SJSA1 (cell line): ENCODE measurements at places on chromosomes 5 and 9. TPM values are rescaled to one million over a fixed set of nuclear protein-coding genes. Genes with fewer than 3 reads are reported as not detected.

- H3K36me3 ChIP-seq: no peaks in the 10 kb centered on the region
- H3K4me3 ChIP-seq: no peak overlapping the region
- H3K27me3 ChIP-seq: no peaks in the 10 kb centered on the region
- no peaks in the 10 kb centered on the region for H3K4me1 ChIP-seq
- no peak overlapping the region for H3K27ac ChIP-seq
Observed at GRCh38 chr5:117333011-117333410, 758.4 kb upstream of the SEMA6A start.

Gene CDKN2B
- total RNA-seq: 22.3 and 29.6 TPM in 2 replicates

DNA sequence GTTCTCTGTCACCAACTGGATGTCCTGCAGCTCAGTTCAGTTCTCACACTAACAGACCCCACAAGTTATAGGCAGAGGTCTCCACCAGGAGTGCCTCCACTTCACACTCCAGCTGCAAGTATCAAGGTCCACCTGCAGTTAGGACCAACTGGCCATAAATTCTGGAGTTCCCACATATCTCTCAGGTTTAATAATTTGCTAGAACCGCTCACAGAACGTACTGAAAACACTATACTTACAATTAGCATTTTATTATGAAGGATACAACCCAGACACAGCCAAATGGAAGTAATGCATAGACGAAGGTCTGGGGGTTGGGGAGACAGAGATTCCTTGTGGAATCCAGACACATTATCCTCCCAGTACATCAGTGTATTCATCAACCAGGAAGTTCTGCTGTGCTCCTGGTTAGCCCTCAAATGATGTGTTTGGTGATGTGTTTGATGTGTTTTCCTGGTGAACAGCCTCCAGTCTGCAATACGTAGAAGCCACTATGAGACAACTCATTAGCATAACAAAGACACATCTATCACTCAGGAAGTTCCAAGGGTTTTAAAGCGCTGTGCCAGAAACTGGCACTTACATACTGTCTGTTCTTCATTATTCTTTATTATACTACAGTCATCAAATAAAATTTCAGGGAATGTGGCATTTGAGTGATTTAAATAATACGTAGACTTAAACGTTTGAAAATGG, 25.4 kb downstream of the OGN start:
- no peaks in the 10 kb centered on the region for H3K27me3 ChIP-seq
- no peaks in the 10 kb centered on the region for H3K4me1 ChIP-seq
- no peaks in the 10 kb centered on the region for H3K36me3 ChIP-seq
- DNase-seq: no peak
- no peak overlapping the region for H3K27ac ChIP-seq

- H3K27ac ChIP-seq: no peak overlapping the region
- no peak overlapping the region for H3K4me3 ChIP-seq
- DNase-seq: no peak
- no peaks in the 10 kb centered on the region; the same call in 1 of the 2 replicates for H3K4me1 ChIP-seq
Observed at GRCh38 chr5:131769336-131769735, 27.5 kb downstream of the FNIP1 start.

GRCh38 chr5:12315461-12315860, 411.2 kb upstream of the CTNND2 start:
- no peaks in the 10 kb centered on the region for H3K36me3 ChIP-seq
- no peaks in the 10 kb centered on the region for H3K4me1 ChIP-seq
- no peaks in the 10 kb centered on the region for H3K27me3 ChIP-seq
- no peak overlapping the region for H3K27ac ChIP-seq
- no peak overlapping the region for H3K4me3 ChIP-seq

Gene PPP3R2
- not detected in 2 replicates for total RNA-seq

DNA sequence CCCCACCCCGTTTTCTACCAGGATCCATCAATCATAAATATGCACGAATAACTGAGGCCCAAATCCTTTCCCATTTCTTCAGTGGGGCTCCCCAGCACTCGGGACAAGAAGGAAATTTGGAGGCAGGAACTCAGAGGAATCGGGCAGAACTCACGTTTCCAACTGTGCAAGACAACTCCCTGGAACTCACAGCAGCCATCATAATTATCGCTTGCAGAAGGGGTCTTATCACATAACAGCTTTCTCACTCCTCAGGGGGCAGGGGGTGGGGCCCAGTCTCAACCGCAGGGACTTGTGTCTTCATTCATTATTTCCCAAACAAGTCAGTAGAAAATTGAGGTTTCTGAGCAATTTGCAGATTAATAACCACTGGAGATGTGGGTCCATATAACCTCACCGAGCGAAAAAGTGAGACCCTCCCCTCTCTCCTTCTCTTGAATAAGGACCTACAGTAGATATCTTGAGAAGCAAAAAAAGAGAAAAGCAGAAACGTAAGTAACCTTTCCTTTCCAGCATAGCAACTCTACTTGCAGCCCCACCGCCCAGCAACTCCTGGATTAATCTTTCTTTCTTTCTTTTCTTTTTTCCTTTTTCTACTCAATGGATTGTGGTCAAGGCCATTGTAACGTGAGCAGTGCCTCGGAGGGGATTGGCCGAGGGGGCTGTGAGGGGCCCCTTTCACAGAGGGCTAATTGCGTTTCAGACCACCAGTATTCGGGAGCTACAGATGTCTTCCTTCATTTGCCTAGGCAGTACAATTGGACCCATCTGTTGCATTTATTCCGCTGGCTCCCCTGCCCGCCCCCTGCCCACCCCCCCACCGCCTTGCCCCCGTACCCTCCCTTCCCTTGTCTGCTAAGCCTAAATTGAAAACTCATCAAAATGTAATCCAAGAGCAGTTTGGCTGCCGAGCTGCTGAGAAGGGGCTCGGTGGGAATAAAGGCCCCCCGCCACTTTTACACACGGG, 24.7 kb upstream of the TIFAB start:
- H3K27me3 ChIP-seq: peaks cover 36% of the 10 kb centered on the region
- no peaks in the 10 kb centered on the region for H3K4me1 ChIP-seq
- DNase-seq: no peak
- H3K36me3 ChIP-seq: no peaks in the 10 kb centered on the region
- no peak overlapping the region for H3K4me3 ChIP-seq
- H3K27ac ChIP-seq: no peak overlapping the region

DNA sequence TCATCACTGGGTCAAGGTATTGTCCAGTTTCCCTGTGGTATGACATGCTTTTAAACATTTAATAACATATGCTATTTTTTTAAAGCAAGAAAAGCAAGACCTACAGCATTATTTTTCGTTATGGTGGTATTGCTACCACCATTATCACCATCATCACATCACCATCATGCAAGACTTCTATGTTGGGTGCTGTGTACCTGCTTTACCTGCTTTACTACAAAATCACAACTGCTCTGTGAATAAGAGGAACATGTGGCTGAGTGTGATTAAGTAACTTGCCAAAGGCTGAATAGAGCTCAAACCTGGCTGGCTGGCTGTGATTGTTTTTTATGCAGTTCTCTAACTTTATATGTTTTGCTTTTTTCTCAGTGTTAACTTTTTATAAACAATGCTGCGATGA, 140.8 kb upstream of the CLINT1 start:
- no peak overlapping the region for H3K4me3 ChIP-seq
- no peak overlapping the region for H3K27ac ChIP-seq
- no peaks in the 10 kb centered on the region for H3K36me3 ChIP-seq

- no peak overlapping the region for H3K4me3 ChIP-seq
- no peaks in the 10 kb centered on the region for H3K27me3 ChIP-seq
- no peaks in the 10 kb centered on the region for H3K4me1 ChIP-seq
- H3K36me3 ChIP-seq: no peaks in the 10 kb centered on the region
- H3K27ac ChIP-seq: no peak overlapping the region
- DNase-seq: no peak
Observed at GRCh38 chr9:3534614-3535404, 9.0 kb upstream of the RFX3 start.

GRCh38 chr5:1923766-1924165, 41.0 kb upstream of the IRX4 start:
- no peaks in the 10 kb centered on the region for H3K36me3 ChIP-seq
- no peak overlapping the region for H3K27ac ChIP-seq
- no peak for DNase-seq

- H3K36me3 ChIP-seq: peaks cover 15% of the 10 kb centered on the region
- no peak for DNase-seq
- H3K4me1 ChIP-seq: peaks cover 16% of the 10 kb centered on the region
- no peak overlapping the region for H3K4me3 ChIP-seq
Observed at GRCh38 chr9:112110777-112111113, 64.4 kb downstream of the SUSD1 start.
